OCI-M1 (cell line): ENCODE measurements at places on chromosomes 1 and 21.

GRCh38 chr1:60936591-60937342 lies 145.6 kb upstream of the NFIA start:
- no peak for DNase-seq

- peak; percentile 96 for DNase-seq
Measured at GRCh38 chr1:87826681-87827251, 498.1 kb downstream of the LMO4 start.

- peak; percentile 47 for DNase-seq
Measured at GRCh38 chr1:152777510-152778137, 2.7 kb downstream of the LCE1F start.

DNA sequence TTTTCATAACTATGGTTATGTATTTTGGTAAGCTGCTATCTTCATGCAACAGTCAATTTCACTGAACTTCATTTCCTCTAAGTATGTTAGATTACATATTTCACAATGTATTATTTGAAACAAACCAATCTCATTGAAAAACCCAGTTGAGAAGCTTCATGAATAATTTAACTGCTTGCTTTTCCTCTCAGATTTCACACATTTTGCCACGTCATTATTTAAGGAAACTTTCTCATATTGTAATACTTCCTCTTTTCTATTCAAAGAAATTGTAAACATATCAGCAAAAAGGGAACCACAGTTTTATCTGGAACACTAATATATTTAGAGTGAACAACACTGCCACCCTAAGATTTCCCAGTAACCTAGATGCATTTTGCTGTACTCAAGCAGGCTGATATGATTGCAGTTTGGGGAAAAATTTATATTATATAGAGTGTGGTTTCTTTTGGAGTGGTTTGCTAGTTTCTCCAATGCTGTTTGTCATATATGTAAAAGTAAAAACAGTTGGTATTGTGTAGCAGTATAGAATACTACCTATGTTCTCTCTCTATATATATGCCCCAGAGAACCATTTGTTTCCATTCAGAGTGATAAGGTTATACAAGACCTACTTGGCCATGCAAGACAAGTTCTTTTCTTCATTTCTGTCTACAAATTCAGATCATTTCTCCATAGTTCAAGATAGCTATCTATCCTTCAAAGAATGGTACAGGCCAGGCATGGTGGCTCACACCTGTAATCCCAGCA lies 28.4 kb upstream of the AHCTF1 start:
- peak; percentile 98 for DNase-seq

- DNase-seq: no peak
Measured at GRCh38 chr1:237172118-237172485, 130.1 kb downstream of the RYR2 start.

- DNase-seq: peak; percentile 4
Measured at GRCh38 chr21:41189150-41189745, 21.3 kb downstream of the BACE2 start.

DNA sequence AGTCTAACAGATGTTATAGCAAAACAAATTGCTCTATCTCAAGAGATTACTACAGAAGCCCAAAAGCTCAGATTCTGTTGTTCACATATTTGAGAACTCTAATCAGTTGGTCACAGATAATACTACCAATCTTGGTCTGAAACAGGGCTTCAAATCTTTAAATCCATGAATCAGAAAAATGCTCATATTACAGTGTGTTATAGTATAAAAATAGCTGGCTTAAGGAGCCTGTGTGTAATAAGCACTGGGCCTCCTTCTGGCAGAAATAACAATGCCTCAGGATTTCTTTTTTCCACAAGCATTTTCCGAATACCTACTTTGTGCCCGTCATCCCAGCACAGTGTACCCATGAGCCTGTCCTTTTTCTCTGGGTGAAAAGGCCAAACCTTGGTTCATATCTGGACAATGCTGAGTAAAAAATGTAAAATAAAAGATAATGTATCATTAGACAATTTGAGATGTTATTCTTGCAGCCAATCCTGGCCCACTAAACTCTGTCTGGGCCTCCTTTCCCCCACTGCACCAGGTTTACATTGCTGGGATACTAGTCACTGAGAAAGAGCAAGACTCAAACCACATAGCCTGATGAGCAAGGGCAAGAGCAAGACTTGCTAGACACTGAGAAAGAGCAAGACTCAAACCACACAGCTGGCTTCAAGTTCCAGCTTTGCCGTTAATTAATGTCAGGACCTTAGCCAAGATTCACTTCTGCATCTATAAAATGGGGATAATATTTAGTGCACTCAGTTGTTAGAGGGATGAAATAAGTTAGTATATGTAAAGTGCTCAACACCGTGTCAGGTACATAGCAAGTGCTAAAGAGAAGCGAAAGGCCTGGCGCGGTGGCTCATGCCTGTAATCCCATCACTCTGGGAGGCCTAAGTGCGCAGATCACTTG lies 17.0 kb upstream of the ADAR start:
- no peak for DNase-seq

GRCh38 chr21:14591882-14592281 lies 45.8 kb upstream of the SAMSN1 start:
- peak; percentile 53 for DNase-seq

DNA sequence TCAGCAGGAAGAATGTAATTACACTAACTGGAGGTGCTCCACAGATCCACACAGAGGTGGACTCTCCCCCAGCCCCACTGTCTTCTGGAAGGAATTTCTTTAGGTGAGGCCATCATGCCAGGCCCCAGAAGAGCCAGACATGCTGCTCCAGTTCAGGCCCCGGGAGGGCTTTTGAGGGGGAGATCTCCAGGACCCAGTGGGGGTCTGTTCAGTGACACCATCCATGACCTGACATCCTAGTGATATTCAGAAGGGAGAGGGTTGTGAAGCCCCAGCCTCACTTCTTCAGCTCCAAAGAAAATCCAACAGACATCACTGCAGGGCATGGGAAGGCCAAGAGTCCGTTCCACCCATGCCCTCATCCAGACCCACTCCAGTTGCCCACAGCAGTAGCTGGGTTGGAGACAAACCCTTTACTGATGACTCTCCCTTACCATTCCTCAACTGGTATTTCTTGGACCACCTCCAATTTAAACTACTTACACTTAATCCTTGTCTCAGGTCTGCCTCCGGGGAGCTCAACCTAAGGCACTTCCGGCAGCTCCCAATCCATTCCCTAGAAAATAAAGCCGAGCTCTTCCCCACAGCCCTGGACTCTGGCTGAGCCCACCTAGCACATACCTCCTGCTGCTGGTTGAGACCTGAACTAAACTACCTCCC lies 39.2 kb downstream of the CSMD2 start:
- DNase-seq: no peak

DNA sequence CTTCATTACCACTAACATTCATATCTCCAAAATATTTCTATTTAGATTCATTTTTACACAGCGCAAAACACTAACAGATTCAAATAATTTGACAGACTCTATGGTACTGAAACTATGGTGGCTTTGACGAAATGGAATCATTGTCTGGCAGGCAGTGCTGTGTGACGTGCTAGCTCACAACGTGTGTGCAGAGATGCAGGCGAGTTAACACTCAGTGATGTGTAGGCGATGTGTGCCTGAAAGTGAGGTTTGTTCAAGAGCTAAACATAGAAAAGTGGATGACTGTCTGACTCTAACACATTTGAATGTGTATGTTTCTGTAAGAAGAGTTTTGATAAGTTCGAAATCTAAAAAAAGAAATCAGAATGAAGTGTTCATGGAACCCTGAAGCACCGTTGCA lies 97.7 kb downstream of the RYR2 start:
- DNase-seq: no peak

GRCh38 chr1:226310637-226311195 lies 1.8 kb upstream of the LIN9 start:
- DNase-seq: no peak

DNA sequence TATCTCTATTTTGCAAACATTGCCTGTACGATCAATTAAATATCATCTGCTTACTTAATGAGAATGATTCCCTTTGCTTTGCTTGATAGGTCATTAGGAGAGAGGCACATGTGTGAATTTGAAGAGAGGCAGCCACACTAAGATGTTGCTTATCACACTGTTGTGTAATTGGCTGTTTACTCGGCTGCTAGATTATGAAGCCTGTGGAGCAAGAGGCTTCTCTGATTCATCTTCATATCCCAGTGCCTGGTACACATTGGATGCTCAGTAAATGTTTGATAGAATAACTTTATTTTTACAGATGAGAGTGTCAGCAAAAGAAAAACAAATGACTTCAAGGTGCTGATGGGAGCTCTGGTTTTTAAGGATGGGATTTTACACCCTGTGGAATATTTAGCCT lies 156.2 kb upstream of the C8B start:
- DNase-seq: no peak

DNA sequence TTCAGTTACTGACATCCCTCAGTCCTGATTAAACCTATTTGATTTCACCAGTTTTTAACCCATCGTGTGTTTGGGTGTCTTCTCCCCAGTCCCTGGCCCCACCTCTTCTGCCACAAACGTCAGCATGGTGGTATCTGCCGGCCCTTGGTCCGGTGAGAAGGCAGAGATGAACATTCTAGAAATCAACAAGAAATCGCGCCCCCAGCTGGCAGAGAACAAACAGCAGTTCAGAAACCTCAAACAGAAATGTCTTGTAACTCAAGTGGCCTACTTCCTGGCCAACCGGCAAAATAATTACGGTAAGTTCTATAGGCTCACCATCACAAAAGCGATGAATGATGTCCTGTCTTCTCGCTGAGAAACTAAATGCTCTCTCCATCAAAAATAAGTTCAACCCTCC lies 28.7 kb downstream of the NBPF3 start:
- DNase-seq: peak; percentile 69

- DNase-seq: peak; percentile 26
Measured at GRCh38 chr1:23825762-23826522, 713 bp upstream of the HMGCL start.

- DNase-seq: peak; percentile 38
Measured at GRCh38 chr1:18256282-18257235, 149.0 kb downstream of the IGSF21 start.

DNA sequence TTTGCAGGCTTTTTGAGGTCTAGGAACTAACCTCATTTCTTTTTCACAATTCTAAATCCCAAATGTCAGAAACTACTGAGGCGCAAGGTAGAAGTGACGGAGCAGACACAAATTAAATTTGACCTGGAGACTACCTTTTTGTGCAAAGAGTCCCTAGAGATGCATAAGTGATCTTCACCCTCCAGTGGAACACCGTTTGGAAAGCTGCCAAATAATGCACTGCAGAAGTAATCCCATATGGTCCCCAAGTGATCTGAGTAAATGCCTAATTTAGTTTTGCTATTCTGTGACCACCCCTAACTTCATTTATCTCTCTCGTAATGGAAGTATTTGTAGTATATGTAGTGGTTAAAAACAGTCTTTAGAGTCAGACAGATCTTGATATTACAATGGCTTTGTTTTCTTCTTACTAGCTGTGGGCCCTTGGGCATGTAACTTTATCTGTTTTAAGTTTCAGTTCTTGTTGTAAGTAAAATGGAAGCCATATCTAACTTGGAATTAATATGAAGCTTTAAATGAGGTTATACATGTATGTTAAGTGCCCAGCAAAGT lies 70.4 kb upstream of the IPO9 start:
- DNase-seq: no peak

- DNase-seq: peak; percentile 85
Measured at GRCh38 chr1:205484985-205485967, 19.2 kb upstream of the CDK18 start.

DNA sequence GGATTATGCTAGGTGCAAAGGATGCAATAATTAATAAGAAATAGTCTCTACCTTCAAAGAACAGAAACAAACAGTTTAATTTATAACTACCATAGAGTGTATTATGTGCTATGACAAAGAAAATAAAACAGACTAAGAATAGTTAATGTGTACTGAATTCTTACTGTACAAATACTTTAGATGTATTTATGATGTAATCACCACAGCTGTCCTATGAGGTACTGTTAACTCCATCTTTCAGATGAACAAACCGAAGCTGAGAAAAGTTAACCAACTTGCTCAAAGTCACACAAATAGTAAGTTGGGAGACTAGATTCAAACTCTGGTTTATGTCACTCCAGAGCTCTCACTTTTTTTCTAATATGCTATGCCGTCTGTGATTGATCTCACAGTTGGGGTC lies 77.0 kb upstream of the FGGY start:
- DNase-seq: no peak

DNA sequence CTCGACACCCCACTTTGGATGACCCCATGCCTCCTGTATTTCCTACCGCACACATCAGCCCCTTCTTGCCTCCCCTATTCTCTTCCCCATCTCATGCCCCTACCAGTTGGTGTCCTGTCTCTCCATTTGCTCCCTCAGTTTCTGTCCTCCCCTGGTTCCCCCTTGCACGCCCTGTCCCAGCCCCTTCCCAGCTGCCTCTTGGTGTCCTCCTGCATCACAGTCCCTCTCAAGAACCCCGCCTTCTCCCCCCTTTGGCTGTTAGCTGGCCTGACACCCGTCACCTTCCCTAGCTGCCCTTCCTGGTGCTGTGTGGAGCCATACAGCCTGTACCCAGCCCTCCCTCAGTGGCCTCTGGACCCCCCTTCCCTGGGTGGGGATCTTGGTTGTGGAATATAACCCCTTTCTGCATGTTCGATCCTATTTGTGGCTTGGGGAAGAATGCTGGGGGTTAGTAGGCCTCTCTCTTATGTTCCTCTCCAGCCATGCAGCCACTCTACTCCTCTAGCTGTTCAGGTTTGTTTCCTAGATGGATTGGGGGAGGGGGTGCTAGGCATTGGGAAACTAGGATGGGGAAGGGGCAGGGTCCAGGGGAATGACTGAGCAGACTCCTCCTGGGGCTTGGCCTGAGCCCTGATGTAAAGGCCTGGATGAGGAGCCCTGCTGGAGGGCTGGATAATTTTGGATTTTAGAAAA lies 41.4 kb upstream of the NFASC start:
- no peak for DNase-seq

DNA sequence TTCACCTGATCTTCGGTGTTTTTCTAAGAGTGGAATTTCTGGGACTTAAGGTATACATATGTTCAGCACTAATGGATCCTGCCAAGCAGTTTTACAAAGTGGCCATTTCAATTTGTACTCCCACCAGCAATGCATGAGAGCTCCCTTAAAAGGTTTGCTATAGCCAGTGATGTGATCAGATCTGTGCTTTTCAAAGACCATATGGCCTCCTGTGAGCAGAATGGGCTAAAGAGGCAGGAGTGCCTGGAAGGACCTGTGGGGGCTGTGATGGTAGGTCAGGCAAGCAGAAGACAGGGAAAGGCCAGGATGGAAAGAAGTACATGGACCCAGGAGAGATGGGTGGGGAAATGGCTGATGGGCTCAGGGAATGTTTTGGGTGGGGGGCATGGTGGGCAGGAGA lies 252.7 kb downstream of the DISC1 start:
- no peak for DNase-seq

- DNase-seq: no peak
Measured at GRCh38 chr1:56255516-56256152, 323.7 kb downstream of the PLPP3 start.

DNA sequence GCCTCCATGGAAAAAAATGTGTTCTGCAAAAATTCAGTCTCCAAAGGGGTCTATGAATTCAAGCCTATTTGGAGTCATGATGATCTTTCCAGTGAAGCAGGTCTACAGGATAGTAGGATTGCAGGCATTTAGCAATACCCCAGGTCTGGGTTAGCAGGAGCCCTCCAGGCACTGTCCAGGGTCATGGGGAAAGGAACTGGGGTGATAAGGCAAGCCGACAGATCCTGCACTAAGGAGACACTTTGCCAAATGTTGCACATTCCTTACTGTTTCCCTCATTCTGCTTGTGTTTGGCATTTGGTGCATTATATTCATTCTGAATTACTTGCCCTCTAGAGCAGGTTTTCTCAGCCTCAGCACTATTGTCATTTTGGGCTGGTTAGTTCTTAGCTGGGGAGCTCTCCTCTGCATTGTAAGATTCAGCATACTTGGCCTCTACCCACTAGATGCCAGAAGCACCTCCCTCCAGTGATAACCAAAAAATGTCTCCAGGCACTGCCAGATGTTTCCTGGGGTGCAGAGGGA lies 333.3 kb upstream of the PLXNA2 start:
- DNase-seq: no peak
